Stimulated activated CD8-positive, alpha-beta memory T cell treated with anti-CD3 and anti-CD28 coated beads, Interleukin-4, amount 100 ng/mL, for 1 hour (primary cell): ENCODE measurements at places on chromosomes 6 and 20.

DNA sequence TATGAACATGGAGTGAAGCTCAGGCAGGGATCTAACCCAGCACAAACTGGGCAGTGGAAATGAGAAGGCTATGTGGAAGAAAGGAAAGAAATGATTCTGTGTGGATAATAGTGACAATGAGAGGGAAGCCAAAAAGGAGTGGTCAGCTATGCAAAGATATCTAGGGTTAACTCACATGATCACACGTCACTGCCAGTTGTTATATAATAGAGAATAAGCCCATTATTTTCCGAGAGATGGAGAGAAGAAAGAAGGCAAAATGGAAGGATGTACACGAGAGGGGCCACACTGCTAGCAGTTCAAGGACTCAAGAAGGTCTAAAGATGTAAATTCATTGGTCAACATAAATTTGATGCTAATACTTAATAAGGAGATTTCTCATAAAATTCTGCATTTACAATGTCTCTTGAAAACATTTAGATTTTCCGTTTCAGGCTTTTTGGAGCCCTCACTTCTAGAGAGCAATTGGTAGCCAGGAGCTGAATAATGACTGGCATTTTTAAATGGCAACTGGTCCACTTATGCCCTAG is 18.8 kb upstream of the RCAN2 start:
- no peak for DNase-seq

- no peak for DNase-seq
These were observed 82.1 kb downstream of the PREP start for GRCh38 chr6:105320765-105321164.

- DNase-seq, result no peak
These were observed 1.9 kb downstream of the DHX16 start for GRCh38 chr6:30670760-30671527.

DNA sequence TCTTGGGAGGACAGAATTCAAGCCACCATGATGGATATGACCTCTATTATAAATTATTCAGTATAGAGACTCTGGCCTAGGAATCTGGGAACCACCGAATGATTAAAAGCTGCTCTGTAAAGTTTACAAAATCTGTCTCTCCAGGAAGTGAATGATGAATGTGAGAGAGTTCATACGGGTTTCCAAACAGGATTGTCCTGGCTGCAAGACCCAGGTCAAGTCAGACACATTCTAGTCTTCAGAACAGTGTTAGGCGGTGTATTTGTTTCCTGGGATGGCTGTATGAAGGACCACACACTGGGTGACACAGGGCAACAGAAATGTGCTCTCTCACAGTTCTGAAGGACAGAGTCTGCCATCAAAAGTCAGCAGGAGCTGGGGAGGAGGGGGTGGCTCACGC is 222.4 kb downstream of the ZNF217 start:
- no peak for DNase-seq

DNA sequence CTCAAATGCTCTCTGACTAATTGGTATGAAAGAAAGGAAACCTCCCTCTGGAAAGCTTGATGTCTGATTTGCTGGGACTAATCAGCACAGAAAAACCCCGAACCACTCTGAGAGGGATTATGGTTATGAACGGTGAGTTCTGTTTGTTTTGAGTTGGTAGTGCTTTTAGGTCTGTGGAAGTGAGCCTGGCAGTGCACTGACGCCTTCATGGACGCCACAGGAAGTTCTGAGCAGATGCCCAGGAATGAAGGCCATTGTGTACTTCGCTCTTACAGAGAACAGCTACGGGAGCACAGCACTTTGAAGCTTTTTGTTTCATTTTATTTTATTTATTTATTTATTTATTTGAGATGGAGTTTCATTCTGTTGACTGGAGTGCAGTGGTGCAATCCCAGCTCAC is 754.1 kb downstream of the QKI start:
- DNase-seq, result no peak

- no peak for DNase-seq
These were observed 8.7 kb downstream of the ZNF335 start for GRCh38 chr20:45963059-45964005.

DNA sequence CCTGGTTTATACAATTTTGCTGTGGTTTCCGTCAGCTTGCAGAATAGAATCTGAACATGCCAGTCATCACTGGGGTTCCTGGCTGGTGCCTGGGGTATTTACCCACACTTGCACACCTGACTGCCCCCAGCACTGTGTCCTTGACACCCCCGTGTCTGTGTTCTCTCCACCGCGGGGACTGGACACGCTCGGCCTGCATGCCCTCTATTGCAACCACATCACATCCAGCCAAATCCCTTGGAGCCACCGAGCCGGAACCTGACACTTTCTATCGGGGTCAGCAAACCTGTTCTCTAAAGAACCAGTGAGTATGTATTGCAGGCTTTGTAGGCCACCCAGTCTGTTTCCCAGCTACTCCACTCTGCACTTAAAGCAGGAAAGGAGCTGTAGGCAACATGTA is 527.5 kb downstream of the PRKN start:
- no peak for DNase-seq

- DNase-seq, result no peak
These were observed 55.0 kb downstream of the TRERF1 start for GRCh38 chr6:42396720-42397119.

DNA sequence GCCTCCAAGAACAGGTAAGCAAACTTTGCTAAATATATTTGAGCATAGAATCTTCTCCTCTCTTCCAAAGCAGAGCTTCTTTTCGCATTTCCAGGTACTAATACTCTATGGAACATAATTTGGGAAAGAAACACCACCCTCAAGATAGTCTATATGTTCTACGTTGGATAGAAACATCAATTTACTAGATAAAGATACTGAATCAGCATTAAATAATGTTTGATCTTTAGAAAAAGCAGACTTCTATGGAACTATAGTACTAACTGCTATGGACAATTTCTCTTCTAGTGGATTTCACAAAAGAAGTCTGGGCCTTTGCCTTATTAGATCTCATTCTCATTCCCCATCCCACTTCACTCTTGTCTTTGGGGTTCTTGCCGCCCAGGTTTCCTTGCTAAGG is 103.0 kb downstream of the CDK19 start:
- DNase-seq, result no peak

GRCh38 chr20:60715172-60715571 is 536.9 kb upstream of the CDH4 start:
- DNase-seq, result no peak

- no peak for DNase-seq
These were observed 1.8 kb downstream of the CTSA start for GRCh38 chr20:45892828-45893500.

GRCh38 chr6:1399085-1399780 is 9.9 kb downstream of the FOXF2 start:
- no peak for DNase-seq

GRCh38 chr20:34473262-34473883 is 42.8 kb upstream of the DYNLRB1 start:
- DNase-seq, result no peak

DNA sequence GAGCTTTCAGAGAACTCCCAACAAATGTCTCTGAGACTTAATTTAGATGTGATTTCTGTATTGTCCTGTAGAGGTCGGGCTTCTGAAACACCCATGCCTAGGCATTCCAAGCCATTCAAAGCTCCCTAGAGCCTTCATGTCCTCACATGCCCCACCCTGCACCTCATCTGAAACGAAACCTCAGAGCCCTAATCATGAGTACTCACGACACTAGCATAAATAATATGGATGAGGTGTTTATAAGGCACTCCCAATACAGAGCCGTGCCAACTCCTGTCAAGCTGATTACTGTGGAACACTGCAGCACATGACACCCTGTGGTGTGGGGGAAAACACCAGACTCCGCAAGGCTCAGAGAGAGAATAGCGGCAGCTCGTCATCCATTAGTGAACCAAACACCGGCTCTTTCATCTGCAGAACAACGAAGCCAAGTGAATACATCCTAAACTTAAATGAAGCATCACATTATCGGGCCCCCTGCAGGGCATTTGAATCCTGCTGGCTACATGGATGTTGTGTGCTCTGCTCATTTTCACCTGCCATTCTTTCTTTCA is 83.8 kb downstream of the FNDC1 start:
- no peak for DNase-seq

DNA sequence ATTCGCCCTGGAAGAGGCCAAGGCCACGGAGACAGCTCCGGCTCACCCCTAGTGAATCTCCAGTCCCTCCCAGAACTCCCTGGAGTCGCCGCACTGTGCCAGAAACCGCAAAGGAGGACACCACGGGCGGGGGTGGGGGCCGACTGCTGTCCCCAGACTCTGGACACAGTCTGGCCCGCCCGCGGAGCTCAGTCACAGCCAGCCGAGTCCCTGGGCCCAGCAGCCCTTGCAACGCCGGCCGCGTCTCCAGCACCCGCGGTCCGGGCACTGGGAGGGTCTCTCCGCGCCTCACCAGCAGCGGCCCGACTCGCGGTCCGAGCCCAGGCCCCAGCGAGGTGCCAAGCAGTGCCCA is 518 bp downstream of the PEX6 start:
- DNase-seq, result no peak

- no peak for DNase-seq
These were observed 4.2 kb downstream of the LRP11 start for GRCh38 chr6:149859938-149860337.

GRCh38 chr6:153160221-153160620 is 29.1 kb upstream of the RGS17 start:
- no peak for DNase-seq

DNA sequence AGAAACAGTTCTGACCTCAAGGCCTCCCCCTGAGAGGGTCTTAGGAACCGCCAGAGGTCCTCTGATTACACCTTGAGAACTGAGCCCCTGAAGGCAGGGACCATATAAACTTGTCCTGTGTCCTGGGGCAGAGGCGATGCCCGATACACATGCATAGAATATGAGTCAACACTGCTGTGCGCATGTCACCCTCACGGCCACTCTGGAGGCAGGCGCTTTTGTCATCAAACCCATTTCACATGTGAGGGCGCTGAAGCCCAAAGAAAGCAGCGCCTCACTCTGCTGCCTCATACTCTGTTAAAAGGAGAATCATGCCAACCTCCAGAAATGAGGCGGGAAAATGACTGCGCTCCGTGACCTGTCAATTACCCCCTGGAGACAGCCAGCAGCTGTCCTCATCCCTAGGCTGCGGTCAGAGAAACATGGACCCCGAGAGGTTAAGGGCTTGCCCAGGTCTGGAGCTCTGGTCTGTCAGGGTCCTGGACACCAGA is 158.3 kb downstream of the GRM4 start:
- no peak for DNase-seq

DNA sequence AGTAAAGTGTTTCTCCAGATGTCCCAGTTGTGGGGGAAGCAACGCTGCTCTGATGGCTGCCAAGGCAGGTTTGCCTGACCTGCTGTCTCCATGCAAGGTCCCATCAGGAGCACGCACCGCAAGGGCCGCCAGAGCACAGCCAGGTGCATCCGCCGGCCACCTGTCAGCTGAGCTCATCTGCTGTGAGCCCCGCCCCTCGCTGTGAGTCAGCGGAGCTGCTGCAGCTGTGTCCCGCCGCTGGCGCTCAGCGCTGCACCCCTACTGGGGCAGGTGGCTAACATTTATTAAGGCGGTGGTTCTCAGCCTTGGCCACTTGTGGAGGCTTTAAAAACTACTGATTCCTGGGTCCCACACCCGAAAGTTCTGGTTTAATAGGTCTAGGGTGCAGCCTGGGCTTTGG is 225.7 kb downstream of the UST start:
- DNase-seq, result no peak

GRCh38 chr20:63268256-63268655 is 4.4 kb upstream of the ARFGAP1 start:
- no peak for DNase-seq

GRCh38 chr6:126618639-126619343 is 278.9 kb downstream of the CENPW start:
- DNase-seq, result no peak

DNA sequence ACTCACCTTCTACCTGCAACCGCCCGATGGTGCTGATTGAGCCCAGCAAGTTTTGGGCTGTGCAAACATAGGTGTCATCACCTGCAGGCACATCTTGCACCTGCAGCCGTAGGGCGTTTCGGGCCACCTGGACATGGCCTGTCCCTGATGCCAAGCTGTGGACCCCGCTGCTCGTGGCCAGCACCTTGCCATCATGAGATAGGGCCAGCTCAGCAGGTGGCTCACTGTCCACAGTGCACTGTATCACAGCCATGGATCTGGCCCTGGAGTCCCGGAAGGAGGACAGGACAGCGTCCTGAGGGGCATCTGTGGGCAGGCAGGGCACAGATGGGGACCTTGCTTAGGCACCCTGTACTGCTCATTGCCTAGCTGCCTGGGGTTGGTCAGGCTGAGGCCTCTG is 10.1 kb upstream of the ADAM33 start:
- DNase-seq, result no peak

DNA sequence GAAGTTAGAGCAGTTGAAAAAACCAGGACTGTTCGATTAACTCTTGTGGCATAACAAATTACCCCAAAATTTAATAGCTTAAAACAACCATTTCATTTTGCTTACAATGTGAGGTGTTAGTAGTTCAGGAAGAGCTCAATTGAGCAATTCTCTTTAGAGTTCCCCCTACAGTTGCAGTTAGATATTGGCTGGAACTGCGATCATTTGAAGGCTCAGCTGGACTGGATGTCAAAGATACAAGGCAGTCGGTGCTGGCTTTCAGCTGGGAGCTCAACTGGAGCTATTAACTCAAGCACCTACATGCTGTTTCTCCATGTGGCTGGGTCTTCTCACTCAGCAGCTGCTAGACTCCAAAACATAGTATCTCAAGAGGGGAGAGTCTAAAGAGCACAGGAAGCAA is 96.0 kb upstream of the LOC128125822 start:
- DNase-seq, result no peak

DNA sequence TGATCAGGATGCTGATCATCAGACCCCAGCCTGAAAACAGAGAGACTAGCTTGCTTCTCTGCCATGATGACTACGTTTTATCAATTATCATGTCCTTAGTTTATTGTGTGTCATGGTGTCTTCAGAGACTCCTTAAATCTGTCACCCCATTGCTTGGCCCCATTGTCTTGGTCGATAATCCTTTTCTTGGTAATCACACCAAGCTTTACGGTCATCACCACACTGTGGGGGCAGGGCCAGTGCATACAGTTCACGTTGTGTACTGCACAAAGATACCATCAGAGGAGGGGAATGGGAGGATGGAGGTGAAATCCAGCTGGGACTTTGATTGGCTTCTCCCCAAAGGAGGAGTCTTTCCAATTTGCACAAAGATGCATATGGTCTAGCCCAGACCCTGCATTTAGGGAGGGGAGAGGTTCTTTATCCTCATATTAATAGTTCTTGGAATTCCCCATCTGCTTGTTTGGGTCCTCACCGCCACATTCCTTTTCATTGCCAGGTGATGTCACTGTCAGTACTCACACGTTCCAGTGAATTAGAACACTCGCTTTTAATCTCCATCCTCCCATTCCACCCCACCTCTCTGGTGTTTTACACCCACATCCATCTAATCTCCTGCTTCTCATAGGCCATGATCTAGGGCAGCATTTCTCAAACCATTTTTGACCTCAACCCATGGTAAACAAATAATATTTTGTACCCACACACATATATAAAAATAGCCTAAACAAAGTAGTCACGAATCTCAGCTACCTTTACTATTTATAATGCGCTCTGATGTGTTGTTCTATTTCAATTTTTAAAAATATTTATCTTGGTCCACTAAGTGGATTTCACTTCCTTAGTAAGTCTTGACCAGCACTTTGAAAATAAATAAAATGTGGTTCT is 5.7 kb downstream of the ETV7 start:
- no peak for DNase-seq

- DNase-seq, result no peak
These were observed 7.6 kb downstream of the PTPN1 start for GRCh38 chr20:50517817-50518154.
